Stimulated activated CD4-positive, alpha-beta T cell treated with anti-CD3 and anti-CD28 coated beads, Interleukin-1b, Interleukin-23, amount 100 ng/mL, for 48 hours (primary cell): ENCODE measurements at places on chromosomes 7 and 10.

- DNase-seq: no peak
Observed at GRCh38 chr10:103333934-103334520, 16.9 kb downstream of the PCGF6 start.

DNA sequence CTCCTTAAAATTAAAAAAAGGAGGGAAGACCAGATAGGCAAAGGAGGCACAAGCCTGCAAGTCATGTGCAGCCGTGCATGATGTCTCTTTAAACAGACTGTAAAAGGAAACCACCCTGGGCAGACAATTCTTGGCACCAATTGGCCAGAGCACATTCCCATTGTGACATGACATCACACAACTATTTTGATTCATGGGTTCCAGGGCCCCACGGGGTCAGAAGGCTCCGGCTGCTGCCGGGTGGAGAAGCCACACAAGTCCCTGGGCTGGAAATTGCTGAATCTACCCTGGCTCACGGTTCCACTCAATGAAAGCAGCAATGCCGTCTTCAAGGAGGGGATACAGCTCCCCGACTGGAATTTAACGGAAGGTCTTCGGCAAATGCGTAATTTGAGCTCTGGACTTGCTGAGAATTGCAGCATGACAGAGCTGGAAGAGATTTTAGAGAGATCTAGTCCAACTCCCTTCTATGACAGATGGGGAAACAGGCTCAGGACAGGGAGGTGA lies 140.5 kb downstream of the PRKAG2 start:
- DNase-seq: no peak

- no peak for DNase-seq
Observed at GRCh38 chr10:49734676-49735075, 27.4 kb downstream of the OGDHL start.

DNA sequence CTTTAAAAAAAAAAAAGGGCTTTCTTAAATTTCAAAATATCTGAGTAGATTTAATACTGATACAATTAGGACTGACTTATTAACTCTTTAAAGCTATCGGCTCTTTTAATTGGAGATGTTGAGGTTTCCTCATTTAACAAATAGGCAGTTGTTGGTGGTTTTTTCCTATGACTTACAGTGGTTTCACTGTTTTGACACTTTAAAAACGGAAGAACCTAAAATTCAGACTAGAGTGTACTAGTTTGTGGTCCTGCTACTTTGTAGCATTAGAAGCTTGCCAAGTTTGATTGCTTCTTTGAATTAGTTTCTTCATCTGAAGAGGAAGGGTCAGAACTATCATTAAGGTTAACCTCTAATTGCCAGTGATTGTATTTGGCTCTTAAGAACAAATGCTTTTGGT lies 27.7 kb downstream of the CUL1 start:
- DNase-seq: no peak

DNA sequence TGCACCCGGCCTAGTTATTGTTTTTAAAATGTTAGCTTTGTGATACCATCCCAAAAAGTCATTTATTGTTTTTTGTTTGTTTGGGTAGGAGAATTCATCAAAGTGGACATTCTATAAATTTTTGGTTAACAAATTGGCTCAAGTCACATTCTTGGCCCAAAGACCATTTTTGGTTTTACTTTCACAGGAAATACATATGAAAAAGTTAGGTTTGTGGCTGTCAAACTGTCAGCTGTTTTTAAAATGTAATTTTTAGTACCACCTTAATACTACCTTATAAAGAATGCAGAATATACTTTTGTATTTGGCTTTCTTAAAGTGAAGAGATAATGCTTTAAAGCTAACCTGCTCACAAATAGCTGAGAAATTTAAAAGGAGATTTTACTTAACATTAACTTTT lies 25.1 kb downstream of the TMEM168 start:
- DNase-seq: no peak

DNA sequence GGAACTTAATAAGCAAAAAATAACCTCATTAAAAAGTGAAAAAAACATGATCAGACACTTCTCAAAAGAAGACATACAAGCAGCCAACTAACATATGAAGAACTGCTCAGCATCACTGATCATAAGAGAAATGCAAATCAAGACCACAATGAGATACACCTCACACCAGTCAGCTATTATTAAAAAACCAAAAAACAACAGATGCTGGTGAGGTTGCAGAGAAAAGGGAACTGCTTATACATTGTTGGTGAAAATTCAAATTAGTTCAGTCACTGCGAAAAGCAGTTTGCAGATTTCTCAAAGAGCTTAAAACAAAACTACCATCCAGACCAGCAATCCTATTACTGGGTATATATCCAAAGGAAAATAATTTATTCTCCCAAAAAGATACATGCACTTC lies 513.3 kb downstream of the MDFIC start:
- DNase-seq: no peak

DNA sequence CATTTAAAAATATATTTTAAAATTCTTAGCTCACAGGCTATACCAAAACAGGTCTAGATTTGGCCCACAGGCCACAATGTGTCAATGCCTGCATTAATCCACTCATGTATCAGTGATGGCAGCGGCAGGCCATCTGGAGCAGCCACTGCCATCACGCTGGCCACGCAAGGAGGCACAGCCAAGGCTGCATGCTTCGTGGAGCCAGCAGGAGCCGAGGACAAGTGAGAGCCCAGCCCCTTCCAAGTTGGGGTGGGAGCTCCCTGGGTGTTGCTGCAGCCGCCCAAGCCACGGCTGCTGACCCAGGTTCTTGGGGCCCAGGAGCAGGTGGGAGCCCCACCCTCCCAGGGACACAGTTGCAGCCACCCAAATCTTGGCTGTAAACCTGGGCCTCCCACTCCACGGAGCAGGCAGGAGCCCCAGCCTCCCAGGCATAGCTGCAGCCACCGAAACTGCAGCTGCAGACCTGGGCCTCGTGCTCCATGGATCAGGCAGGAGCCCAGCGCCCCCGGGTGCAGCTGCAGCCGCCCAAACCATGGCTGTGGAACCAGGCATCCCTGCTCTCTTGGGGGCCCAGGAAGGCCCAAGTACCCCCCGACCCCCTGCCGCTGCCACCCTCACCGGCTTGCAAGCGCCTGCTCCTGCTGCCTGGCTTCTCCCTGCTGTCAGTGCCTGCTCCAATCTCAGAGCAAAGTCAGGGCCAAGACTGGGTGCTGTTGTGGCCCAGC lies 87.3 kb upstream of the CACUL1 start:
- DNase-seq: no peak

GRCh38 chr10:6222755-6223154 lies 20.0 kb downstream of the PFKFB3 start:
- no peak for DNase-seq

DNA sequence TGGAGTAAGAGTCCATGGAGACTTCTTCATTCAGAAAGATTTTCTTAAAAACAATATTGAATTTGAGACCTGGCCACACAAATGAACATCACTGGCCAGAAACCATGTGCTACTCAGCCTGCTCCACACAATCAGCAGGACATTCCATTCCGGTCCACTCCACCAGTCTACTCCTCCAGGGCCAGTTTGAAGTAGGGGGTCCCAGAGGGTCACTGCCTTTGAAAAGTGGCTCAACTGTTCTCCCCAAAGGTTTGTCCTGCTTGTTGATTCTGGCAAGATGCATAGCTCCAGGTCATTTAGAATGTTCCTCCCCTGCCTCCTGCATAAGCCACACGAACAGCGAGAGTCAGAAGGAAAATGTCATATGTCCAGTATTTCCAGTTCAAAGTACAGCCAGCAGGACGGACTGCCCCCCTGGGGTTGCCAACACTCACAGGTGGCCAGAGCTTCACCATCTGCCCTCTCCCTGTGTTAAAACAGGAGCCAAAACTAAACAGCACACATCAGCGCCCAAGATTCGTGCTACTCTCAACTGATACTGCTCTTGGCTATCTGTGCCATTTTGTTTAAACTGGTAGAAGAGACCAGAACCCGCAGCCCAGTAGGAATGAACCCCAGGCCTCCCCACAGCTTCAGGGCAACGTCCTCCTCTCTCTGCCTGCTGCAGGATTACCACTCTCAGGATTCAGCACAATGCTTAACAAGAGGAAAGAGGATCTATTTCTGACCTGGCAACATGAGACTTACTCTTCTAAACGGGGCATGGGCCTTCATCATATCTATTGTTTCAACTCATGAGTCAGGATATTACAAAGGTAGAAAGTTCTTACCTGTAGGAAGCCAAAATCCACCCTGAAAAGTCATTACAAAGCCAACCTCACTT lies 11.3 kb downstream of the GRB10 start:
- no peak for DNase-seq

GRCh38 chr7:88355011-88355410 lies 48.3 kb upstream of the STEAP4 start:
- DNase-seq: no peak

DNA sequence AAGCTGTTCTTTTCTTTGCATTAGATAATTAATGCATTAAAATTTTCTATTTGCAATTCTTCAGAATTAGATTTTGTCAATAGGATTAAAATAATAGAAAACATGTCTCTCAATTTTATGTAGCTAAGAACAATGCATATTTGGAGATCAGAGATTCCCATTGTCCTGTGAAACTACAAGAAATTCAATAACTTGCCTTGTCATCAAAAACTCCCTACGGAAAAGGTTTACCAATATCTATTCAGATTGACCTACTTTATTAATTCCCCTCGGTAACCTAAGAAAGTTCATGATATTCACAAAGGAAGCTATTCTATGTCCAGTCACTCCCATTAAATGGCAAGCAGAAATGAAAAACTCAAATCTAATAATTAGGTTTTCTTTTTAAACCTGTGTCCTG lies 172.6 kb downstream of the SEMA3A start:
- no peak for DNase-seq

DNA sequence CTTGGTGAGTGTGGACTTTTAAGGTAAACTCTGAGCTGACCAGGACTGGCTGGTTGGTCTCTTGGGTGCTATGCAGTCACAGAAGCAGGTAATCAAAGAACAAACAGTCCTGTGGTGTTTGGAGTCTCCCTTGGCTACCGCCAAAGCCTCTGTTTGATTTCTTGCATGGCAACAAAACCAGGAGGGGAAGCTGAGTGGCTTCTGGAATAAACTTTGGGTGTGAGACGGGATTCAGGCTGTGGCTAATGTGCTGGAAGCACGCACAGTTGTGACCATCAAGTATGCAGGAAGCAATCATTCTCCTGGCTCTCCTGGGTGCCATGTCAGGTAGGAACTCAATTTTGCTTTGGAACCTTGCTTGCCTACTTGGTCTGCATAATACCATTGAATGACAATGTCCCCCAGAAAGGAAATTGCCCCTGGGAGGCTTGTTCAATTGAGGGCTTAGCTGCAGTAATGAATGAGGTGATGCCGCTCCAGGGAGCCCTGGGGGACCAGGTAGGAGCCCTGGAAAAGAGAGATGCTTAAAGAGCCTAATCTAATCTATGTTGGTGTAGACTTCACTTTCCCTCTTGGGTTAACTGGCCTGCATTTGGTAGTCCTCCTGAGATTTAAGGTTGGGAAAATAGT lies at the start of gene CDHR3:
Gene CDHR3, plus strand, starts transcription at position 227 of the 630 bp plus-strand sequence. Its CDS starts 55 bp downstream, at position 282.
- no peak for DNase-seq

DNA sequence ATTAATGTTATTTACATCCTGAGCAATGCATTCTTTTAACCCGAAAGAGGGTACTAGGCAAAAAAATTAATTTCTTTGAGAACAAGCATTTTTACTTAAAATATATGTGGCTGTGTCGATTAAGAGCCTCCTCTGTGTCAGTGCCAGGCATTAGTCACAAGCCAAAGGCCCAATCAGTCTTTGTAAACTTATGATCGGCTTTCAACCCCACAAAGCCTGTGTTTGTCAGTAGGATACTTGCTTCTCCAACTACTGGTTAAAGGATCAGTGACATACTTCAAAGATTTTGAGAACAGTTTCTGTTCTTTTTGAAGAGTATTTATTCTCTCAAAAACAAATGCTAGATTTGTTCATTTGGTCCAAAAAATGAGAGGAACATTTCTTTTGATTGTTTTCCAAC lies 159.3 kb downstream of the NRCAM start:
- DNase-seq: no peak

GRCh38 chr10:24262929-24263590 lies 54.1 kb downstream of the KIAA1217 start:
- no peak for DNase-seq

DNA sequence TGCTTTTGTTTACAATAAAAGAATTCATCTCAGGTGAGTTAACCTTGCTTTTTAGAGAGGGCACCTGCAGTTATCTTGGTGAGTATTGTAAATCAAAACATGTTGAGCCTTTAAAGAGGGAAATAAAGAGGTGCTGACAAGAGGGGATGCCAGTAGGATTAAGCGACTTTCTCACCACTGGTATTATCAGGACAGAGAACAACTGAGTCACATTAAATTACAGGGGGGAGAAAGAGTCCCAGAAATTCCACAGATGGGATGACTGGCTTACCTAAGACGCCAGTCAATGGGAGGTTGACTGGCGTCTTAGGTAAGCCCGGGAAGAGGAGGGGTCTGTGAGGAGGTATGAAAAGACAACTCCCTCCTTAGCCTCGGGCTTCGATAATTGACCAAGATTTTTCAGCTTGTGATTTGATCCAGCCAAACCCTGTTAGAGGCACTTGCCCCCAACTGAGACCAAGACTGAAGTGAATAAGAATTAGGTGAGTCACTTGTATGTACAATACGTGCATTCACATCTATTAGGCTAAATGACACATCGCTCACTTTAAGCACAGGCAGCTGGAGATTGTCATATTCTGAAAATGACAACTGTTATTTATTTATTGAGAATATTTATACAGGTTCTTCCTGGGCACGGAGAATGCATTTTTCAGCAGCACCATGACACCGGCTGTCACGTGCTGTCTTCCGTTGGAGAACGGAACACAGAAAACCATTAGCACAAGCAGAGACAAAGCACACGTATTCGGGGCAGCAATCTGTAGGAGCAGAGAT lies 117.6 kb downstream of the SEM1 start:
- no peak for DNase-seq

- no peak for DNase-seq
Observed at GRCh38 chr7:92042056-92042737, 92.1 kb downstream of the CYP51A1 start.

- DNase-seq: no peak
Observed at GRCh38 chr10:13527864-13528122, 1.0 kb downstream of the BEND7 start.

GRCh38 chr7:120806669-120807068 lies 51.3 kb downstream of the TSPAN12 start:
- DNase-seq: no peak

GRCh38 chr10:34768261-34768971 lies 46.7 kb downstream of the PARD3 start:
- no peak for DNase-seq

GRCh38 chr7:147182874-147183273 lies 1066.3 kb downstream of the CNTNAP2 start:
- no peak for DNase-seq
